ENCODE measurements at places on chromosomes 1 and 21.

- H3K27me3 ChIP-seq: peaks cover 4% of the 10 kb centered on the region
- no peak overlapping the region for H3K27ac ChIP-seq
- peaks cover 2% of the 10 kb centered on the region for H3K4me1 ChIP-seq
Observed at GRCh38 chr1:154866257-154867063, 3.6 kb downstream of the KCNN3 start.

DNA sequence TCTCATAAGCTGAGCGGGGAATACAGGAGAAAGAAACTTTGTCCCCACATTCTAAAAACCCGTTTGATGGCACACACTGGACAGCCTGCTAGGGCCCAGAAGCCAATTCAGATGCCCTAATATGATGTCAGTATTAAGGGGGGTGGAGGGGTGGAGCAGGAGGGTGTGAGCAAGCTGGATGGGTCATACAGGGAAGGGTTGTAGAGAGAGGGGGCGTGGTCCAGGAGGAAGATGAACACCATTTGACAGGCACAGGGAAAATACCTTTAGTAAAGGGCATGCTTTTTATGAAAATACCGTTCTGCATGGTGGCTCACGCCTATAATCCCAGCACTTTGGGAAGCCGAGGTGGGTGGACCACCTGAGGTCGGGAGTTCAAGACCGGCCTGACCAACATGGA, 6.0 kb downstream of the TARS2 start:
- peaks cover 37% of the 10 kb centered on the region for H3K36me3 ChIP-seq
- no peaks in the 10 kb centered on the region for H3K4me1 ChIP-seq
- no peak overlapping the region for H3K27ac ChIP-seq
- H3K27me3 ChIP-seq: no peaks in the 10 kb centered on the region

GRCh38 chr1:8397511-8397910, 79.6 kb downstream of the SLC45A1 start:
- peaks cover 24% of the 10 kb centered on the region for H3K4me1 ChIP-seq
- peak overlapping the region; percentile 13 for H3K27ac ChIP-seq
- H3K27me3 ChIP-seq: no peaks in the 10 kb centered on the region
- no peak for DNase-seq

GRCh38 chr1:150194381-150195031, 41.4 kb downstream of the ANP32E start:
- H3K27me3 ChIP-seq: no peaks in the 10 kb centered on the region
- peaks cover 8% of the 10 kb centered on the region for H3K4me1 ChIP-seq
- DNase-seq: peak; percentile 77
- peak overlapping the region; percentile 83 for H3K27ac ChIP-seq
- no peaks in the 10 kb centered on the region for H3K36me3 ChIP-seq

- peak; percentile 61 for DNase-seq
- peak overlapping the region; percentile 81 for H3K4me3 ChIP-seq
- peaks cover 2% of the 10 kb centered on the region for H3K4me1 ChIP-seq
Observed at GRCh38 chr1:113930499-113931161, 1.5 kb downstream of the HIPK1 start.

DNA sequence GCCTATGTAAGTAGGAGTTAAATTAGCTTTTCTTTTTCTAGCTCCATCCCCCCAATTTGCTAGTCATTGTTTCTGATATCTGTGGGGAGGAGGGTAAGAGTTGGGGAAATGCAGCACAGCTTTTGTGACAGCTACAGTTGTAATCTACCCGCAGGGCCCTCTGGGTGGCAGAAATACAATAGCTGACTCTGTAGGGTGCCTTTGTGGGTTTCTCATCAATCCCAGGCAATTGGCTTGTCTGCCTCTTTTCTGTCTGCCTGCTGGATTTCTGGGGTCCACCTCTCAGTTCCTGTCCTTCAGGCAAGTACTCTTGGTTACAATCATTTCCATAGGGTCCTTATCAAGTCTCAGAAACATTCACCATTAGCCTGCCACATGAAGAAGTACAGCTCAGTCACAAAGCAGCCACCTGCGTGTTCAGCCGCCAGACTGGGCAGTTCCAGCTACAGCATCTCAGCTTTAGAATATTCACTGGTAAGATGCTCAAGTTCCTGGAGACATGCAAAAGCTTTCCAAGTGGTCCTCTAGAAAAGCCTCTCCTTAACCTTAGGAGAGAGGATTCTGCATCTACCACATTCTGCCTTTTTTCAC, 19.2 kb upstream of the SLC44A5 start:
- DNase-seq: no peak
- H3K4me1 ChIP-seq: no peaks in the 10 kb centered on the region
- no peaks in the 10 kb centered on the region for H3K27me3 ChIP-seq
- H3K27ac ChIP-seq: no peak overlapping the region
- H3K36me3 ChIP-seq: no peaks in the 10 kb centered on the region

DNA sequence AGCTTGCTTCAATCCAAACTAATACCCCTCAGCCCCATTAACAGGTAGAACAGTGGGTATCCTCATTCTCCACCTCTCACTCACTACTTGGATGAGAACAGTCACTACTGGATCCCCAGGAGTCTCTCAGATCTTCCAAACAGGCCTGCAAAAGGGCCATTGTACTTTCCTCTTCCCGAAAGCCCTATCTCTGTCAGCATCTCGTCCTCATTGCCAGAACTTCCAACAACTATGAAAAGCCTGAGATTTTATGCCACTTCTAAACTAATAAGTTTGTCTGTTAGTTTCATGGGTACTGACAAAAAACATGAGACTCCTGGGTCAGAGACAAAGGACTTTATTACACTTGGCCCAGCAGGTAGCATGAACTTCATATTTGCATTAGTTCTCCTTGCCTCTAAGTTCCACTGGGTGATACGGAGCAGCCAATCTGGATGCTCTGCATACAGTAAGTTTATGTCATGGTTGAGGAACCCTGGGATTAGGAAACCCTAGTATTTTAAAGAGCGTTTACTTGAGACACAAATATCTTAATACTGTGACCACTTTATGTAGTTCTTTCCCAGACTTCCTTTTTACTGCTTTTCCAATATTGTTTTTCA, 38.1 kb downstream of the VANGL2 start:
- H3K4me3 ChIP-seq: no peak overlapping the region
- H3K36me3 ChIP-seq: no peaks in the 10 kb centered on the region
- H3K4me1 ChIP-seq: no peaks in the 10 kb centered on the region
- peak; percentile 17 for DNase-seq
- no peaks in the 10 kb centered on the region for H3K27me3 ChIP-seq
- H3K27ac ChIP-seq: no peak overlapping the region

- no peak overlapping the region for H3K4me3 ChIP-seq
- no peaks in the 10 kb centered on the region for H3K36me3 ChIP-seq
- H3K4me1 ChIP-seq: peaks cover 30% of the 10 kb centered on the region
- no peak for DNase-seq
- no peak overlapping the region for H3K27ac ChIP-seq
Observed at GRCh38 chr1:42964044-42964812, 5.6 kb upstream of the SLC2A1 start.

DNA sequence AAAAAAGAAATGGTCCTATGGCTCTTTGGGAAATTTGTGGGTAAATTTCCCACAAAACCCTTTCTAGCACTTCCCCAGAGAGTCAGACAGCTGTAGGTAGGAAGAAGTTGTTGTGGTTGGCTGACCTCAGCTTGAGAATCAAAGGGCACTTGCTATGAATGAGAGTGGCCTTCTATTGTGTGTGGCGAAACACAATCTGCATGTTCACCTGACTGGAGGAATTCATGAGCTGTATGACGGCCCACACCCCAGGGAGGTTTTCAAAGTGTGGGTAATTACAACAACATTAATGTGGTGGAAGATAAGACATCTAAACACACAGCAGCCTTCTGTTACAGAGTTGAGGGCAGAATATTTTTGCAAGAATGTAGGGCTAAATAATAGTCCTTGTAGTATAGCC, 38.8 kb downstream of the NGF start:
- DNase-seq: peak; percentile 20
- no peaks in the 10 kb centered on the region for H3K36me3 ChIP-seq
- no peak overlapping the region for H3K4me3 ChIP-seq
- H3K27me3 ChIP-seq: no peaks in the 10 kb centered on the region
- H3K27ac ChIP-seq: no peak overlapping the region

DNA sequence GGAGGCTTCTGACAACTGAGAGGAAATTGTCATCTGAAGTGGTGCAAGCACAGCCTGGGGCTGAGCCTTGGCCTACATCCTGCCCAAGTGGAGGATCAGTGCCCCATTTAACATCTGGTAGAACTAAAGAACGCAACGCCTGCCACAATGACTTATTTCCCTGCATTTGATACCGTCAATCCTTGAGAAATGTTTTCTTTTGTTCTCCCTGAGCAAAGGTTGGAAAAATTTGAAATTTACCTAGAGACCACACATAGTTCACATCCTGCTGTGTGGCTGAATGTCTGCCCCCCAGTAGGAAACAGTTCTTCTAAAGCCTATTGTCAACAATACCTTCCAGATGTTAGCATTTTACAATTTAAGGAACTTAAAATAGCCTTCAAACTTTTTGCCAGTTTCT, 5.6 kb upstream of the RGS4 start:
- H3K4me1 ChIP-seq: no peaks in the 10 kb centered on the region
- H3K27ac ChIP-seq: no peak overlapping the region
- DNase-seq: no peak

DNA sequence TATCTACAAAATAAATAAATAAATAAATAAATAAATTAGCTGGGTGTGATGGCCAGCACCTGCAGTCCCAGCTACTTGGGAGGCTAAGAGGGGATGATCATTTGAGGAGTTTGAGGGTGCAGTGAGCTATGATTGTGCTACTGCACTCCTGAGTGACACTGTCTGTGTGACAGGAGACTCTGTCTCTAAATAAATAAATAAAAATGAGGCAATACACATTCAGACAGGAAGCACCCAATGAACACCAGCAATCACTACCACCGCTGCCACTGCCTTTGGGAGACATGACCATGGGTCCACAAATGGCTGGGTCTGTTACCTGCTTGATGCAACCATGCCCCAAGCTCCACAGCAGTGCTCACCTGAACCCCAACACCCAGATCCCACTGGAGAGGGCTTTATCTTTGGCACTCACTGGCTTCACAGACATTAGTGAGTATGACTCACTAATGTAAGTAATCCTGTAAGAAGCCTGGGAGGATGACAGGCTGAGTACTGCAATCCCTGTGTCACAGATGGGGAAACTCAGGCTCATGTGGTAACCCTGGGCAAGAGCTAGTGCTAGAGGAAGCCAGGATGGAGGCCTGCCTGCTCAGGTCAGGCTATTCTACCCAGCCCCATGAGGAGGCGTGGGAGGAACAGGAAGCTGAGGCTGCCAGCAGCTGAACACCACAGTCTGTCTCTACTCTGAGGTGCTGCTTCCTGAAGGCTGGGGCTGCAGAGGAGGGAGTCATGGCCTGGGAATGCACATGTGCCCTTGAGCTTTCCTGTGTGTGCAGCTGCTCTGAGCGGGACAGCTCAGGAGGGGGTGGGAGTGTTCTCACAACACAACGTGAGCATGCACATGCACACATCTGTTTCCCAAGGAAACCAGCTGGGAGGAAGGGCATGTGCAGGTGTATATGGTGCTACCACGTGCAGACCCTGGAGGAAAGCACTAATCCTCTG, 43.0 kb downstream of the SLC9A1 start:
- no peaks in the 10 kb centered on the region for H3K27me3 ChIP-seq
- peaks cover 6% of the 10 kb centered on the region for H3K4me1 ChIP-seq
- peak overlapping the region; percentile 62 for H3K27ac ChIP-seq
- H3K36me3 ChIP-seq: peaks cover 35% of the 10 kb centered on the region
- H3K4me3 ChIP-seq: no peak overlapping the region

GRCh38 chr1:246367041-246367440, 140.0 kb downstream of the SMYD3 start:
- H3K4me1 ChIP-seq: no peaks in the 10 kb centered on the region
- H3K36me3 ChIP-seq: no peaks in the 10 kb centered on the region
- peak; percentile 34 for DNase-seq
- H3K27ac ChIP-seq: no peak overlapping the region
- no peaks in the 10 kb centered on the region for H3K27me3 ChIP-seq

DNA sequence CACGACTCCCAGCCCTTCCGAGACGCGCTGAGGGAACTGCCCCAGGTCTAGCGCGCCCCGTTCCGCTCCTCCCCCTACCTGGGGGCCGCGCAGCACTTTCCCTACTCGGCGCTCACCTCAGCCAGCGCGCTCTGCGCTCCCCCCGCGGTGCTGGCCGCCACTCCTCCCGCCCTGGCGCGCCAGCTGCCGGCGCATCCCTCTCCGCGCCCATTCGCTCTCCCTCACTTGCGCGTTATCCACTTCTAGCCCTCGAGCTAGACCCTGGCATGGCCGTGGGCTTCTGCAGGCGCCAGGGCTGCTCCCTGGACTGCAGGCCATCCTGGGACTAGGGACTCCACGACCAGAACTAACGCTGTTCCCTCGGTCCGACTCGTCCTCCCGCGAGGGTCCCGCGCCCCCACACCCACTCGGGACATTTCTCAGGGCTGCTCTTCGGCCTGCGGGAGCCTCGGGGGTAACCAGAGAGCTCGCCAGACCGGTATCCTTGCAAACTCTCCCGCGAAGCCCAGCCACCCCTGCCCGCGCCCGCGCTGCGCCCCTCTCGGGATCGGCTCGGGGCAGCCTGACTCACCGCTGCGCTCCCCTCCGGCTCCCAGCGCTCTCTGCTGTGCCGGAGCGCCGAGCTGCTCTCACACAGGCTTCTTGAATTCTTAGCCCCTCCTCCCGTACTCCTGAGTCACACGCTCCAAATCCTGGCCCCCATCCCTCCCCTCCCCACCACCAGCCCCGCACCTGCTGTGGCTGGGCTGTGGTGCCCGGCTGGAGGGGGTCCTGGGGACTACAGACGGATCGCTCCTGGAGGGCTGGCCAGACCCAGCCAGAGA, at the start of gene NGF:
TSS of gene NGF (minus strand) at position 617 of the 824 bp plus-strand sequence. CDS start 51,454 bp downstream, outside the sequence.
- peaks cover 18% of the 10 kb centered on the region for H3K27me3 ChIP-seq
- peaks cover 6% of the 10 kb centered on the region for H3K4me1 ChIP-seq
- DNase-seq: peak; percentile 4
